ENCODE measurements at places on chromosomes 12 and 14. TPM values are rescaled to one million over a fixed set of nuclear protein-coding genes. Genes with fewer than 3 reads are reported as not detected.

GRCh38 chr14:97718886-97719442 lies 921.8 kb downstream of the VRK1 start:
- H3K4me3 ChIP-seq: no peak overlapping the region
- H3K36me3 ChIP-seq: no peaks in the 10 kb centered on the region
- H3K27ac ChIP-seq: no peak overlapping the region
- DNase-seq: no peak
- no peaks in the 10 kb centered on the region for H3K4me1 ChIP-seq

DNA sequence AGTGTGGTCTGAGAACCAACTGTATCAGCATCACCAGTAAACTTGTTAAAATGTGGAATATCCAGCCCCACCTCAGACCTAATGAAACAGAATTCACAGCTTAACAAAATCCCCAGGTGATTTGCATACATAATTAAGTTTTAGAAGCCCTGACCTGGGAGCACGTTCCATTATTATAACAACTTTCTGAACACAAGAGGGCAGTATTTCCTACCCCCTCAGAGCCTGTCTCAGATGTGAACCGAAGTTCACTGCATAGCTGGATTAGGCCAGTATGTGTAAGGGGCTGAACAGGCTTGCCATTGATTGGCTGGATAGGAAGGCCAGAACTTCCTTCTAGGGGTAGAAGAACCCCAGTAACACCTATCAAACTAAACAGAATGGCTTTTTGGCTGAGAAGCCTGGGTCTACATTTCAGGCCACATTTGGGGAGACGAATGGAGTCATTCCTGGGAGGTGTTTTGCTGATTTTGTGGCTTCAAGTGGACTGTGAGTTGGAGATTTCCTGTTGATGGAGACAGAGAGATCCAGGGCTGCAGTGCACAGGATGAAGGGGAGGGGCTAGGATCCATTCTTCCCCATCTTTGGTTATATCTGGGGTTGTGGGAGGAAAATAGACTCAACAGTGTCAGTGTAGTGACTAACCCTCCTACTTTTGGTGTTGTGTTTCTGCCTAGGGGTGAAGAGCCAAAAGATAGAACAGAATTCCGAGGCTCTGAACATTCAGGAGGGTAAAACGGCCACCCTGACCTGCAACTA lies 94.7 kb upstream of the OR4E1 start:
- no peak for DNase-seq
- no peak overlapping the region for H3K27ac ChIP-seq
- H3K27me3 ChIP-seq: no peaks in the 10 kb centered on the region
- H3K4me1 ChIP-seq: no peaks in the 10 kb centered on the region
- H3K36me3 ChIP-seq: no peaks in the 10 kb centered on the region
- no peak overlapping the region for H3K4me3 ChIP-seq

DNA sequence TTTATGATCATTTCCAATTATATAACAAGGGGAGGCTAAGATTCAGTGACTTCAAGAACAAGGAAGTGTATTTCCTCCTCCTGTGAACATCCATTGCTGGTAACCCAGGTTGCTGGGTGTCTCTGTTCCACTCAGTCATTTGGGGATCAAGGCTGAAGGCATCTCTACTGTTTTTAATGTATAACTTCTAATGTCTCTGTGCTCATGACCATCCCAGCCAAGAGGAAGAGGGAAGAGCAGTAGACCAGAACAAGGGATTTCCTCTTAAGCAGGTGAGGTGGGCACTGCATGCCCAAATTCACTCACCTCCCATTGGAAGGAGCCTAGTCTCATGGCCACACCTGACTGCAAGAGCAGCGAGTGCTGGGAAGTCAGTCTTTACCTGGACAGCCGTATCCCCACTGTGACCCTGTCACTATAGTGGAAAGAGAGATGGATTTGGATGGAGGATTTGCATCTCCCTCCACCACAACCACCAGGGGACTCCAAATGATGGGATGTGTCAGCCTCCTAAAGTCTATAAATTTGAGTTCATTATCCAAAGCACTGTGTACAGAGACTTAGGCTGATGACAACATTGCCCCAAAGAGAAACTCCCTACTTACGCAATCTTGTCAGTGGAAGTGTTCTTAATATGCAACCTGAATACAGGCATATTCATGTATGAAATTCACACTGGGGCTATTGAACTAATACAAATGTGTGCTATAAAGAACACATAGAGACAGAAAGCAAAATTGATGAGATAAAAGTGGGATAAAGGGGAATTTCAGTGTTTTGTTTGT lies 368.7 kb downstream of the TMEM132D start:
- H3K27ac ChIP-seq: no peak overlapping the region
- H3K4me1 ChIP-seq: no peaks in the 10 kb centered on the region

- H3K27me3 ChIP-seq: no peaks in the 10 kb centered on the region
- no peak for DNase-seq
- H3K4me1 ChIP-seq: no peaks in the 10 kb centered on the region
- H3K4me3 ChIP-seq: no peak overlapping the region
- peak overlapping the region; percentile 81 for H3K27ac ChIP-seq
Measured at GRCh38 chr12:19095756-19096480, 33.6 kb upstream of the PLEKHA5 start.

- no peak for DNase-seq
- no peaks in the 10 kb centered on the region for H3K27me3 ChIP-seq
- no peak overlapping the region for H3K4me3 ChIP-seq
- H3K4me1 ChIP-seq: no peaks in the 10 kb centered on the region
- H3K27ac ChIP-seq: peak overlapping the region; percentile 23
Measured at GRCh38 chr12:120762086-120762485, 36.5 kb downstream of the ACADS start.

DNA sequence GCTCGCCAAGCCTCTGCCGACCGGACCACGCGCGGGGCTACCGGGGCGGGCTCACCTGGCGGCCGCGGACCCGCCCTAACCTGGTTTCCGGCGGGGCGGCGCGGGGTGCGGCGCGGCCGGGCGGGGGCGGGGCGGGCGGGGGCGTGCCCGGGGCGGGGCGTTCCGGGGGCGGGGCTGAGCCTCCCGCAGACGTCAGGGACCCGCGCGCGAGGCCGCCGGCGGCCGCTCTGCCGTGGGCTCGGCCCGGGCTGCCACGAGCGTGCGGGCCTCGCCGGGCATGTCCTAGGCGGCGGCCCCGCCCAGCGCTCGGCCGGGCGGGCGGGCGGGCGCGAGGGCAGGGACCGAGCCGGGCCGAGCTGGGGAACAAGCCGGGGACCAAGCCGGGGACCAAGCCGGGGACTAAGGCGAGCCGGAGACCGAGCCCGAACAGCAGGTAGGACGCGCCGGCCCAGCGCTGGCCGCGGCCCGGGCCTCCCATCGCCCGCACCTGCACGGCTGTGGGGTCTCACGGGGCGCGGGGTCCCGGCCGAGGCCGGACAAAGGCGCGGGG lies at the start of gene CEP170B:
Gene CEP170B, plus strand, starts transcription at position 188 of the 550 bp plus-strand sequence. CDS start 3,183 bp downstream, outside the sequence.
- H3K36me3 ChIP-seq: peaks cover 29% of the 10 kb centered on the region
- DNase-seq: no peak
- peaks cover 19% of the 10 kb centered on the region for H3K4me1 ChIP-seq
- peak within 1 kb of the TSS; percentile 98 for H3K27ac ChIP-seq
- H3K27me3 ChIP-seq: no peaks in the 10 kb centered on the region
- peak within 1 kb of the TSS; percentile 54 for H3K4me3 ChIP-seq

DNA sequence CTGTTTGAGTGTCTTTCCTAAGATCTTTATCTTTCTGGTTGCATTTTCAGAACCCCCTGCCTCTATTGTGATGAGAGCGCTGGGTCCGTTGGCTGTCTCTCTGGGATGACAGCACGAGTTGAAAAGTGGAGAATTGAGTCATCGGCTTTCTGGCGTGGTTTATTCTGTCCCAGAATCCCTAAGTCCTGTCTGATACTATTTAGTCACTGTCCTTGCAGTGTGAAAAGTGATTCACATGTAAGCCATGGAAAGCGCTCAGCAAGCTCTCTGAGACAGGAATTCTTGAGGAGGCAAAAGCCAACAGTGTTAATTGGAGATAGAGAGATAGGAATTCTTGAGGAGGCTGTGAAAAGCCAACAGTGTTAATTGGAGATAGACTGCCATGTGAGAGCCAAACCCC lies 121.7 kb downstream of the CHST11 start:
- H3K27ac ChIP-seq: no peak overlapping the region
- no peak overlapping the region for H3K4me3 ChIP-seq
- DNase-seq: no peak
- H3K27me3 ChIP-seq: no peaks in the 10 kb centered on the region
- no peaks in the 10 kb centered on the region for H3K36me3 ChIP-seq

DNA sequence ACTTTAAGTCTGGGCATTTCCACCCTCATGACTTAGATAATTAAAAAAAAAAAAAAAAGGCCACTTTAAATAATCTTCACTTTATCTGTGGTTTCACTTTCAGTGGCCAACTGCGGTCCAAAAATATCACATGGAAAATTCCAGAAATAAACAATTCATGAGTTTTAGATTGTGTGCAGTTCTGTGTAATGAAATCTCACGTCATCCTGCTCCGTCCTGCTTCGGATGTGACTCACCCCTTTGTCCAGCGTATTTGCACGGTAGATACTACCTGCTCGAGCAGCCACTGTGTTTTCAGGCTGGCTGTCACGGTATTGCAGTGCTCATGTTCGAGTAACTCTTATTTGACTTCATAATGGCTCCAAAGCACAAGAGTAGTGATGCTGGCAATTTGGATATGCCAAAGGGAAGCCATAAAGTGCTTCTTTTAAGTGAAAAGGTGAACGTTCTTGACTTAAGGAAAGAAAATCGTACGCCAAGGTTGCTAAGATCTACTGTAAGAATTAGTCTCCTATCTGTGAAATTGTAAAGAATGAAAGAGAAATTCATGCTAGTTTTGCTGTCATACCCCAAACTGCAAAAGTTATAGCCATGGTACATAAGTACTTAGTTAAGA lies 2.4 kb downstream of the E2F7 start:
- no peaks in the 10 kb centered on the region for H3K36me3 ChIP-seq
- H3K4me3 ChIP-seq: peak overlapping the region; percentile 52
- no peaks in the 10 kb centered on the region for H3K27me3 ChIP-seq
- no peak for DNase-seq

DNA sequence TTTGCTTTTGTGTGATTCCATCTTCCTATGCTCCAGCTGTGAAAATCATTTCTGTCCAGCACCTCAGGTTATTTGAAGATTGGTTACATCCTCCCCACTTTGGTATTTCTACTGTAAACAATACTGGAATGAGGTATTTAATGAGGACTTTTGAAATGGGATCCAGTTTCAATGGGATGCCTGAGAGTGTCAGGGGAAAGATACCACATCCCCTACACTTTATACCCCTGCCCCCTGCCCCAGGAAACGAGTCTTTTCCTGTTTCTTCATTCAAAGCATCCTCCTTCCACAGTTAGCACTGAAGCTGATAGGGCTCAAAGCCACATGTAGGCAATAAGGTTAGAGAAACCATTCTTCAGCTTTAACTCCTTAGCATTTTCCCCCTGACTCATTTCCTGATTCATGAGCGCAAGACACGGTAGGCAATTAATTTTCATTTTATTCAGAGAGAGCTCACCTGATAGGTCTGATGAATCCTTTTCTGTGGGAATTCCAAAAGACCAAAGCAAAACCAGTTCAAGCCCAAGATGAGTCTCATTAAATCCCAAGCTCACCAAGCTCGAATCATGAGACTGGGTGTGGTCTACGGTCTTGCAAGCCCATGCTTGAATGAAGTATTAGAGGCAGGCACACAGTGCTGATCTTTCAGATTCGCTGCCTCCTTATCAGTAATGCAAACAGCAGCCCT lies 143.6 kb upstream of the CRY1 start:
- H3K27ac ChIP-seq: no peak overlapping the region
- DNase-seq: no peak
- H3K27me3 ChIP-seq: no peaks in the 10 kb centered on the region
- H3K4me1 ChIP-seq: no peaks in the 10 kb centered on the region

TPPP2 gene
- not detected for total RNA-seq

VDR gene
- 25.0 TPM for total RNA-seq

JKAMP gene
- 36.6 TPM for total RNA-seq

MSI1 gene
- total RNA-seq: 0.09 TPM

MBIP gene
- total RNA-seq: 9.5 TPM

DHH gene
- 0.21 TPM for total RNA-seq

SCN8A gene
- total RNA-seq: 1.1 TPM
